LHCN-M2 (cell line): ENCODE measurements at places on chromosomes 13 and 19.

GRCh38 chr13:112341976-112342735, 34.0 kb upstream of the SPACA7 start:
- DNase-seq, result no peak

GRCh38 chr13:35716729-35717128, 240.2 kb upstream of the MAB21L1 start:
- no peak for DNase-seq

DNA sequence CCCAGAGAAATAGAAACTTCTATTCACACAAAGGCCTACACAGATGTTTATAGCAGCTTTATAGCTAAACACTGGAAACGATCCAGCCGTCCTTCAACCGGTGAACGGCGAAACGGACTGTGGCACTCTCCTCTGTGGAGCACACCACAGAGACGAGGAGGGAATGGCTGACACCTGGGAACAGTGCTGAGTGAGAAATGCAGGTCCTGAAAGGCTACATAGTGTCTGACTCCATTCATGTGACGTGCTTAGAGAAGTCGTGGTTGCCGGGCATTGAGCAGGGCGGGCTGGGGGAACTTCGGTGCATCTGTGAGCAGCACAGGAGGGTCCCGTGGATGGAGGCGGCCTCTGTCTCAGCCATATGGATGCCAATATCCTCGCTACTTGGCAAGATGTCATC, 3.1 kb upstream of the GRK1 start:
- no peak for DNase-seq

- no peak for DNase-seq
Measured at GRCh38 chr19:18211683-18212082, 7.8 kb upstream of the RAB3A start.

- peak; percentile 99 for DNase-seq
Measured at GRCh38 chr19:31448221-31448657, 99.0 kb upstream of the TSHZ3 start.

DNA sequence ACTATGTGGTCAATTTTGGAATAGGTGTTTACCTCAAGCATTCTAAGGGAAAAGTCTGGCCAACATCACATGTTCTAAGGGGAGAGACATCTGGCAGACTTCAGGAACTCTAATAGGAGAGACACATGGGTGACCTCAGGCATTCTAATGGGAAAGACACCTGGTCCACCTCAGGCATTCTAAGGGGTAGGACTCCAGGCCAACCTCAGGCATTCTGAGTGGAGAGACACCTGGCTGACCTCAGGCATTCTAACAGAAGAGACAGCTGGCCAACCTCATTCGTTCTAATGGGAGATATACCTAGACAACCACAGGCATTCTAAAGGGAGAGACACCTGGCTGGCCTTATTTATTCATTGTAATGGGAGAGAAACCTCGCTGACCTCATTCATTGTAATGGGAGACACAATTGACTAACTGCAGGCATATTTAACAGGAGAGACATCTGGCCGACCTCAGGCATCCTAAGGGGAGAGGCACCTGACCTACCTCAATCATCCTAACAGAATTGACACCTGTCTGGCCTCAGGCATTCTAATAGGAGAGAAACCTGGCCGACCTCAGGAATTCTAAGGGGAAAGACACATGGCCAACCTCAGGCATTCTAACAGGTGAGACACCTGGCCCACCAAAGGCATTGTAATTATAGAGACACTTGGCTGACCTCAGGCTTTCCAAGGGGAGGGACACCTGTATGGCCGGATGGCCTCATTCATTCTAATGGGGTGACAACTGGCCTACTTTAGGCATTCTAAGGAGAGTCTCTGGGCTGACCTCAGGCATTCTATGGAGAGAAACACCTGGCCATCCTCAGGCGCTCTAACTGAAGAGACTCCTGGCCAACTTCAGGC, 1346.8 kb downstream of the UQCRFS1 start:
- no peak for DNase-seq

DNA sequence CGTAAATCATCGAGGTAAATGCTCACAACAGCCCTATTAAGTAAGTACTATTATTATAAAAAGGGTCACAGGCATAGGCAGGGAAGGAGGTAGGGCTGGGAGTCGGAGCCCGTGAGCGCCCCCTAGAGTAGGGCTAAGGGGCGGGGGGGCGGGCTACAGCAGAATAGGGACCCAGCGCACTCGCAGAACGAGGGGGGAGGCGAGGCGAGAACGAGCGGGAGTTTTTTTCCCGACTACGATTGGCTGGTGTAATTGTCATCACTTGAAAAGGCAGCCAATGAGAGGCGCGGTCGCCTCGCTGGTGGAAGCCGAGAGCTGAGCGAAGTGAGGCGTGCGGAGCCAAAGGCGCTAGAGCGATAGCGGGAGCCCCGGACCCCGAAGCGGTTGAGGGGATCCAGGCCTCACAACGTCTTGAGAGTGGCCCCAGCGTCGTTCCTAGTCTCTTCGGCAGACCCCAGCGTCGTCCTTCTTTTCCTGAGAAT, 24.2 kb downstream of the KEAP1 start:
- peak; percentile 73 for DNase-seq

DNA sequence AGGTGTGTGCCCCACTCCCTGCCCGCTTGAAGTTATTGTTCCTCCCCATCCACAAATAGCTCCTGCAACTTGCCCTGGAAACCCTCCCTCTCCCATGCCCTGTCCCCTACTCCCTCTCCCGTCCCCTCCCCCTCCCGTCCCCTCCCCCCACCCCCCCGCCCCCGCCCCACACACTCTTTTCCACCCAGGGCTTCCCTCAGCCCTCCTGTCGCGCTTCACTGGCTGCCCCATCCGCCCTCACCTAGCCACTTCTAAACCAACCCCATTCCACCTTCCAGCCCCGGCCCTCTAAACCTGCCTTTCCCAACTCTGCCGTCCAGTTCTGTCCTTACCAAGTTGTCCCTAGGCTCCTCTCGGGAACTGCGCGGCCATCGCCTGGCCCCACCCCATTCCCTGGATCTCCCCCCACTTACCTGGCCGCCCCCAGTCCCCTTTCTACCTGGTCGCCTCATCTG, 993 bp downstream of the RGL3 start:
- no peak for DNase-seq

DNA sequence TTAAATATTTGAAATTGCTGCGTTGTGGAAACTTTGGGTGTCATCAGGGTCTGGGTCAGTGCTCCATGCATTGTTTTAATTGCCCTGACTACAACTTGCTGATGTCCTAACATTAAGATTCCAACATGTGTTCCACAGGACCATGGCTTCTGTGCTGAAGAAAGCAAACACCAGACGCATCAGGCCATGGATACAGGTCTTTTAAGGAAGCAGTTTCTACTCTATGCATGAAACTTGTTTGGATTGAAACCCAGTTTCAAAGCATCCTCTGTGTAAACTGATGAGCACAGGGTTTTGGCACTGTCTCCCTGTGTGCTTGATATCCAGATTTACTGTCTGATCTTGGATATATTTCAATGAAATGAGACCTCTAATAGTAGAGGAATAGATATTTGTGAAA, 328.4 kb upstream of the SLC10A2 start:
- DNase-seq, result no peak

DNA sequence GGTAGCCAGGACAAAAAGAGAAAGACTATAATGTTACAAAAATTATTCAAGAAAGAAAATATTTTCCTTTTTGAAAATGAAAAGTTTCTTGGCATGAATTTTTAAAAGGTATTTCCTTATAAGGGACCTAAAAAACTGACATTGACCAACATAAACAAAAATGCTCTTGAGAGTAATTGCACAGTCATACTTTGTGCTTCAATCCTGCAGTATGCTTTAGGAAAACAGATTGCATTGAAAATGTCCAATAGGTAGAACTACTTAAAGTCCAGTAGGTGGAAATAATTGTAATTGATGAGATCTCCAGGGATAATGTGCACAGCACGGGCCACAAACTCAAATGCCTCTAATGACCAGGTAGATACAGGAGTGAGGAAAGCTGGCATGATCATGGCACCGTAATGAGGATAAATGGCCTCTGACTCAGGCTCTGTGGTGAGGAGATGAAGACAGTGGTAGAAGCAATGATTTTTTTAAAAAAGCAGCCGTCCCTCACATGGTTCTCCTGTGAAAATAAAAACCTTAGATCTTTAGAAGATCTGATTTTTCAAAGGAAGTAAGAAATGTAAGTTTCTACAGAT, 278.0 kb downstream of the ITGBL1 start:
- peak; percentile 29 for DNase-seq

GRCh38 chr13:108734676-108735075, 105.3 kb downstream of the MYO16 start:
- DNase-seq, result no peak

- DNase-seq, result peak; percentile 20
Measured at GRCh38 chr19:32866564-32867265, 2.9 kb downstream of the SLC7A9 start.

GRCh38 chr19:5615756-5616327, 6.7 kb downstream of the SAFB2 start:
- no peak for DNase-seq
